Stimulated activated CD8-positive, alpha-beta memory T cell treated with anti-CD3 and anti-CD28 coated beads, Interleukin-4, amount 100 ng/mL, for 24 hours (primary cell): ENCODE measurements at places on chromosomes 7 and 10.

DNA sequence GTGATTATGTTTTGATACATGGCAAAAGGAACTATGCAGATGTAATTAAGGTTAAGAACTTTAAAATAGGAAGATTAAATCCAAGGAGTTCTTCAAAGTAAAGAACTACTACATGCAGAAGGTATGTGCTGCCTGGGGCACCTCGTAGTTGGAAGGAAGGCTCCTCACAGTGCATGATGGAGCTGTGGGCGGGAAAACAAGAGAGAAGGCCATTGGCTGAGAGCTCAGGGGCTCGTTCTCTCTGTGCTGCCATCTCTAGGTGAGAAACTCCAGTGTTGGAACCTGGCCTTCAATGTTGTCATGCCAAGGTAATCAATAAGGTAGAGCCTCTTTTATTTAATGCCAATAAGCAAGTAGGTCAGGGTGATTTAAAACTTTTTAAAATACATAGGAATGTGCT lies 391.4 kb upstream of the ETV1 start:
- no peak for DNase-seq

DNA sequence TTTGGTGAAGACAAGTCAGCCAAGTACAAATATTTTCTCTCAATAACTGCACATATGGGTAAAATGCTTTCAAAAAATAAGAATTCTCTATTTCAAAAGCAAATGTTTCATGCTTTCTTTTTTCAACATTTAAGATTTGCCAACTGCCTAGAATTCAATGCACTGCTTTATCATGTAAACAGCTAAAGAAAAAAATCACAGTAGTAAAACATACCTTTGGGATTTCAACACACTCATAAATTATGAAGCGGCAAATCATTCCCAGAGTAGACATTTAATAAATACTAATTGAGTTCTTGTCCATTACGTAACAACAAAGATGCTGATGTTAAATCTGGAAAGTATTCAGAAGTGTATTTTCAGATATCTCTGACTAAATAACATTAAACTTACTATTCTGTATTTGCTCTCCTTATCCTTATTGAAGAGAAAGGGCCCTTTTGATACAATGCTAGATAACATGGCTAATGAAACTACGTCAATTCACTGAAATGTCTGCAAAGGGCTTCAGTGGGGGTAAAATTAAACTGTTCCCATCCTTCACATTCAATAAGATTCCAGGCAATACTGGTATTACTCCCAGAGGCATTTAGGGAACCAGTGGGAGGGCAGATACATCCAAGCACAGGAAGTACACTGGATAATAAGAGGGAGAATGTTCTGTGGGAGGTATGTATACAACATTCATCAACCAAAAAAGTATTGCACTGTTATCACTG lies 13.9 kb downstream of the NAPEPLD start:
- DNase-seq: no peak

GRCh38 chr7:116306409-116307048 lies 96.2 kb downstream of the TES start:
- DNase-seq: no peak

DNA sequence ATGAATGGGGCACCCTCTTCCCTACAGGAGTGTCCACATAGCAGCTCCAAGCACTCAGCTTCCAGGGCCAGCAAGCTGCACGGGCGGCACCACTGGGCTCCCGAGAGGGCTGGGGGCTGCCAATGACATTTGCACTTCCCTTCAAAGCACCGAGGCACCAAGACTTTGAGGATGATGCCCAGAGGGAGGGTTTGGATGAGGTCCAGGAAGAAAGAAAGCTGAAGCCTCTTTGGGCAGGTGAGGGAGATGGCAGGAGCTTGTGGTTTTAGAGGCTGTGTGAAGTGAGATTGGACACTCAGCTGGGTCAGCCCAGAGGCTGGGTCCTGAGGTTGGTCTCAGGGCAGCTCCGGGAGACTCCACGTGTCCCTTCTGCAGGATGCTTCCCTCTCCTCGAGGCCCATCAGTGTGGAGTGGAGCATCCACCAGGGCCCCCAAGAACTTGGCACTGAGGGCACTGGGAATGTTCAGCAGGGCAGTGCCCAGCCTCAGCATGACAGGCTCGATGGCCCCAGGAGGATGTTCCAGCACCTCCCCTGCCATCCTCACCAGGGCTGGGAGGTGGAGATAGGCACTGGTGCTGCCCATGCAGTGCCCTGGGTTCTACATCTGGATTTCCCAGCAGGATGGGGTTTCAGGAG lies 54.9 kb upstream of the IGFBP3 start:
- DNase-seq: no peak

GRCh38 chr10:127996586-127996985 lies 89.7 kb downstream of the PTPRE start:
- no peak for DNase-seq

GRCh38 chr10:28679581-28680357 lies 2.4 kb downstream of the BAMBI start:
- DNase-seq: no peak
